ENCODE measurements at places on chromosomes 16 and 17.
A peak's percentile ranks its signal among the peaks of the same experiment; 100 is the strongest.

- no peak for DNase-seq
Observed at GRCh38 chr17:75146592-75146991, 7.7 kb downstream of the JPT1 start.

GRCh38 chr16:67430977-67431774, at the start of gene HSD11B2:
Gene HSD11B2 (plus strand): TSS chr16:67431121. CDS start chr16:67431249, 128 bp downstream.
- DNase-seq: peak; percentile 65

GRCh38 chr17:17151962-17152361, 54.2 kb downstream of the PLD6 start:
- DNase-seq: peak; percentile 92

DNA sequence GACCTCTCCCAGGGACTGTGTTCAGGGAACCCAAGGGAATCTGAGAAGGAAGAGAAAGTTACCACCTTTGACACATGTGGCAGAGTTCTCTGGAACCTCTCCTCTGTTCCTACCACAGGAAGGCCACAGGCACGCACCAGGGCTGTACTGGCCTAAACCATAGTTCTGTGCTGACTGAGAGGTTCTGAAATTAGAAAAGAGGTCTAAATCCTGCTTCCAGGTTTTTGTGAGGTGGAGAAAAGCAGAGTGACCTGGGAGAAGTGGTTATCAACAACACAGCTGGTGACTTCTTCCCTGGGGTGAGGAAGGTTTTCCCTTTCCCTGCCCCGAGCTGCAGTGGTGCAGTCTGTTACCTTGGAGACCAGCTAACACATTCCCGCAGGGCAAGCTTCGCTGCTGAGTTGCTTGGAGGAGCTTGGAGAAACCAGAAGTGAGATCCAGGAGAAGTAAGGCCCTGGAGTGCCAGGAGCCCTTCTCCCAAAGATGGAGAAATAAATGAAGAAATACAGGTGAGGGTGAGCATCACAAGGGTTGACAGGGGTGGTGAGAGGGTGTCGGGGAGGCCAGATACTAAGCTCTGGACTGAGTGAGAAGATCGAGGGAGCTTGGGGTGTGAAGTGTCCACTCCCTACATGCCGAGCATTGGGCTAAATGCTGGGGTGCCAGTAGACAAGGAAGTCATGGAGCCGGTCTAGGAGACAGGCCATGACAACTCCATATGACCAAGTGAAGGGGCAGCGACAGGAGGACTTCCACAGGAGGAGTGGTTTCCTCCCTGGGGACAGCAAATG, at the start of gene VWA3A:
Gene VWA3A (plus strand): TSS at position 399 of the 791 bp plus-strand sequence. CDS start 97 bp downstream, at position 496.
- DNase-seq: peak; percentile 10

DNA sequence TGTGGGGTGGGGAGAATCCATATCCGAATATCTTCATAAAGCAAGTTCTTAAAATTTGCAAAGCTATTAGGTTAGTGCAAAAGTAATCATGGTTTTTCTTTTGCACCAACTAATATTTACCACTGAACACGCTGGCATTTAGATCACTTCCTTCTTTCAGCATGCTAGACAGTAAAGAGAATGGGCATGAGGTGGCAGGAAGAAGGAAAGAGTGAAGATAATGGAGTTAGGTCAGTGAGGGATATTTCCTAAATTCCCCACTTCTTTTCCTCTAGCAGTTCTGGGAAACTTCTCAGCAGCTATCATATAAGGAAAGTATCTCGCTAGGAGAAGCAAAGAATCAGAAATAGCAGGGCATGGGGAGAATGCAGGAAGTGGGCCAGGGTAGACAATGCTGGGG, 39.0 kb downstream of the SLC6A4 start:
- DNase-seq: no peak

GRCh38 chr17:60901242-60901641, 223.6 kb downstream of the BCAS3 start:
- peak; percentile 15 for DNase-seq

- no peak for DNase-seq
Observed at GRCh38 chr16:53048139-53048915, 4.4 kb downstream of the CHD9NB start.

GRCh38 chr17:45108595-45109521, 23.5 kb downstream of the PLCD3 start:
- no peak for DNase-seq

DNA sequence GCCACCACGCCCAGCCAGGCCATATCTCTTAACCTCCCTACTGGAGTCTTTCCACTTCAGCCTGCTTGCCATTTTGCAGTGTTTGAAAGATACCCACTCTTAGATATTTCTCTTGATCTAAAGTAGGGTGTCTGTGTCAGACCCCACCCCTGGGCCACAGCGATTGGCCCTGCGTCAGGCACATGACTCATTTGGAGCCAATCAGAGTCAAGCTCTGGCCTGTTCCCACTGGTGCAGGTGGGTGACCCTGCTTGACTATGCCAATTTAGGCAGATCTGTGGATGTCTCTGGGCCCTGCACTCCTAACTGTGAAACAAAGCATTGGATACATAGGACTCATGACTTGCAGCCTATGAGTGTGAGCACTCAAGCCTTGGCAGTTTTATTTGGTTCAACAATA, 27.6 kb downstream of the FOXL1 start:
- no peak for DNase-seq

DNA sequence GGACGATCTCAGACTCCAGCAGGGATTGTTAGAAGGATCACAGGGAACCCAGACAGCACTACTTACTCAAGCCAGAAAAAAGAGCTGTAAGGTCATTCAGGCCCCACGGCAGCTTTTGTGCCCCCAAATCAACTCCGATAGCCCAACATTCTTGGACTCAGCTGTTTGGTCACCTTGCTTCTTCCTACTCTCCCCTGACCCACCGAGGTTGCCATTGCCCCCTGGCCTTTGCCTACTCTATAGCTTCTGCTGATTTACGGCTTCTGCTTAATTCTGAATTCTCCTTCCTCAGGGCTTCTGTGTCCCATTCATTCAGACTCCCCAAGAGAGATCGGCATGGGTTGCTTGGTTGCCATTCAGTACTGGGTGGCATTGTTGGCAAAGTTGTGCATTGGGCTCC, 8.6 kb upstream of the ITPRIPL2 start:
- no peak for DNase-seq

GRCh38 chr16:72902206-72902605, 145.7 kb downstream of the ZFHX3 start:
- no peak for DNase-seq

GRCh38 chr16:82603784-82604411, 22.9 kb upstream of the CDH13 start:
- DNase-seq: peak; percentile 66

- no peak for DNase-seq
Observed at GRCh38 chr16:11131706-11132105, 124.3 kb downstream of the SOCS1 start.

- DNase-seq: no peak
Observed at GRCh38 chr17:80693511-80693910, 148.9 kb downstream of the RPTOR start.

- DNase-seq: peak; percentile 80
Observed at GRCh38 chr17:36591434-36592315, at the start of gene DHRS11. Gene DHRS11 (plus strand): TSS chr17:36591879. CDS start chr17:36592010, 131 bp downstream.

DNA sequence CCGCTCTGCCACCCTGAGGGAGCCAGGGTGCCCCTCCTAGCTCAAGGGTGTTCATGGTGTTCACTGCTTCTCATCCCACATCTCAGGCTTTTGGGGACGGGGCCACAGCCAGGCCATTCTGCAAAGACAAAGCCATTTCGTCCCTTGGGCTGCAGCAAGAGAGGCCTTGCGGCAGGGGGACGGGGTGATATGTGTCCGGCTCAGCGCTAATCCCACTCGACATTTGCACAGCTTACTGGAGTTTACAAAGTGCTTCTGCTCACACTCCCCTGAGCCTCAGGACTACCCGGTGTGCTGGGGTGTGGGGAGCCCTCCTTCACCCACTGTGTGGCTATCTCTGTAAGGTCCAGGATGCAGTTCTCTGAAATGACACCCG, 84.3 kb downstream of the RTN4RL1 start:
- no peak for DNase-seq

DNA sequence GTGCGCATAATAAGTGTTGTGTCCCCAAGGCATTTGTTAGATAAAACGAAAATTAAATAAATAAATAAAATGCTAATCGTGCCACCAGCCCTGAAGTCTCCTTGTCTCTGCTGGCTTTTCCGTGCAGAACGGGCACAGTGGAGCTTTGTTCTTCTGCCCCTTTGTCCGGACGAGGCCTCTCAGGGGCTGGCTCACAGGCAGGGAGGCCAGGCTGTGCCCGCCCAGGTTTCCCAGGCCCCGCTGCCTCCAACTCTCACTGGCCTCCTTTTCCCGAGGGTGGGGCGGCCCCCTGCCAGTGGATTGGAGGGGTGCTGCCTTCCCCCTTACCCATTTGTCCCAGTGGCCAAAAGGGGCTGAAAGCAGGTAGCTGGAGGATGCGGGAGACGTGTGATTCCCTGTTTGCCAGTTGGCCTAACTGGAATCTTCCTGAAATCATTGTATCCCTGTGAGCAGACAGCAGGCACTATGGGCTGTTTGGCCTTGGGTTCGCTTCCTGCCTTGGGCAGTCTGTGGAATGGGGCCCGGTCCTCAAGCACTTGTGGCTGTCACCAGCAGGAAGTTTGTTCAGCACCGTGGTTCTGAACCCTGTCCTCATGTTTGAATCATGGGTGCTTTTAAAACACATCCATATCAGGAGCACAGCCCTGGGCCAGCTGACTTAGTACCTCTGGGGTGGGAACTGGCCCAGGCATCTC, 64.4 kb downstream of the KSR1 start:
- DNase-seq: no peak

GRCh38 chr17:51057534-51057933, 63.1 kb downstream of the SPAG9 start:
- DNase-seq: no peak

- no peak for DNase-seq
Observed at GRCh38 chr16:8919934-8920462, 37.8 kb downstream of the LITAFD start.

DNA sequence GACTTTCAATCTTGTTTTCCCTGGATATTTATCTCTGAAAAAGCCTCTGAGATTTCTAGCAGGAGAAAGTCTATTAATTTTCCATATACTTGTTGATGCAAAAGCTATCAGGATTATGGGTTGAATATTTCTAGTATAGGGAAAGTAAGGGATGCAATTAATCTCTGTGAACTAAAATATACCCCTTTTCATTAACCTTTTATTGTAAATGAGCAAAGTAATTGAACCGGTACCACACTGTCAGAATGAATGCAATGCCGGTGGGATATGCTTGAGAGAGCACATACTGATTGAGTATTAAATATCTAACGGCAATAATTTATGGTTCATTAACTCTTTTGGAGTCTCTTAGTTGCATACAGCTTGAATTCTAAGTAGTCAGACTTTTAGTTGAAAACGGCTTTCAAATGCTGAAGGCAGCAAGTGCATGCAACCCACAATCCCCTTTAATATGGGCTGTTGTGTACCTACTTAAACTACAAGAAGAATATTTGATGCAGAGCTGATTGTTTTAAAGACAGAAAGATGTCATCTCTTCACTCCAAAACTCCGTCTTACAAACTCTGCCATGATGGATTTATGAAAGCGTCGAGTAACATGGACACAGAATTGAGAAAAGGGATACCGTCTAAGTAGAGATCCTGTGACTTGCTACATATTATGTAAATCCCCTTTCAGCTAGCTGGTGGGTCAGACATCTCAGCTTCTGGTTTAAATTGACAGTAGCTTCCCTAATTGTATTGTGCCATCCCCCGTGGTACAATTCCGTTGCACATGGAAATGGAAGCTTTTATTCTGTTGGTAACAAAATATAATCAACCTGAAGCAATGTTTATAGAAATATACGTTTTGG, 141.3 kb upstream of the CDH8 start:
- DNase-seq: no peak

DNA sequence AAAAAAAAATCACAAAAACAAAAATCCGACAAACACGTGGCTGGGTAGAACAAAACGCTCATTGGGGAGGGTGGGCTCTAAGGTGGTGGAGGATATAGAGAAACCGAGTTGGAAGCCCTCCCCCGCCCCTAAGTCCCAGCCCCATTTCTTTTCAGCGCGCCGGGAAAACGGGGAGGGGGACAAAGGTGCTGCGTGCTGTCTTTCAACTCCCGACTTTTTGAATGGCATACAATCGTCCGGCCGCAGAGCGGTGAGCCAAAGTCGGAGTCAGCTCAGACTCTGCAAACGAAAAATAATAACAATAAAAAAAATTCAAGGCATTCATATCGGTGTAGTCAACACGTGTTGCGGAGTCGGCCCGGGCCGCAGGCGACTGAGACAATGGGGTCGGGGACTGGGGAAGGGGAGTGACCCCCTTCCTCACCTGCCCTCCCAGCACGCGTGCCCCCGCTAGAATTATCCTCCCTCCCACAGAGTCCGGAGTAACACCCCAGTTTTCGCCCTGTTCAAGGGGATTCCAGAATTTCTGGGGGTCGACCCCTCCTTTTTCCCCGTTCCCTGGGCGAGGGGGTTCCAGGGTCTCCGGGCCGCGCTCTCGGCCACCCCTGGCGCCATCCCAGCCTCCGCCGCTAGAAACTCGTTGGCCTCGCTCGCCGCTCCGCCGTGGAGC, 1.7 kb upstream of the IGF2BP1 start:
- DNase-seq: no peak

- peak; percentile 94 for DNase-seq
Observed at GRCh38 chr16:48511716-48512115, 98.3 kb downstream of the N4BP1 start.

GRCh38 chr17:80991645-80992076, at the start of gene CHMP6:
Gene CHMP6 (plus strand): TSS chr17:80991841. CDS start chr17:80991919, 78 bp downstream.
- peak; percentile 77 for DNase-seq

- DNase-seq: no peak
Observed at GRCh38 chr16:64292953-64293352, 828.9 kb downstream of the CDH11 start.

DNA sequence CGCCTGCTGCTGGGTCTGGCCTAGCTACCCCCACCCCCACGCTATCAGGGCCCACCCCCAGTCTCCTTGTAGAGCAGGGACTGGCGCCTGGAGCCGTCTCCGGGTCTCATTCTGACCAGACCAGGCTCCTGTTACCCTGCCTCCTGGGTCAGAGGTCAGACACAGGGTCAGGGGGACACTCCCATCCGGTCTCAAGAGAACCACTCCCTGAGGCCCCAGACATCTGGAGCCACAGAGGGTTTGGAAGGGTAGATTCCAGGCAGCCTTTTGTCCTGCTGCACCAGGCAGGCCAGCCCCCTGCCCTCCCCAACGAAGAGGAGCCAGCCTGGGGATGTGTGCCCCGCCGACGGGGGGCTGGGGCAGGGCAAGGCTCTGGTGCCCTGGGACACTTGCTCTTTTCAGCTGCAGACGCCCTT, 944 bp upstream of the WFIKKN1 start:
- DNase-seq: no peak

DNA sequence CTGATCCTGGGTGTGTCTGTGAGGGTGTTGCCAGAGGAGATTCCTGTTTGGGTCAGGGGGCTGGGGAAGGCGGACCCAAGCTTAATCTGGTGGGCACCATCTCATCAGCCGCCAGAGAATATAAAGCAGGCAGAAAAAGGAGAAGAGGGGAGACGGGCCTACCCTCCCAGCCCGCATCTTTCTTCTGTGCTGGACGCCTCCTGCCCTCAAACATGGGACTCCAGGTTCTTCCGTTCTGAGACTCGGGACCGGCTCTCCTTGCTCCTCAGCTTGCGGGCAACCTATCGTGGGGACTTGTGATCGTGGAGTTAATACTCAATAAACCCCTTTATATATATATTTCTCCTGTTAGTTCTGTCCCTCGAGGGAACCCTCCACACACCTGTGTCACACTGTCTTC, 64.5 kb downstream of the LMF1 start:
- no peak for DNase-seq

All from epithelial cell of esophagus (primary cell).